ENCODE measurements at places on chromosomes 3 and 15. TPM values are rescaled to one million over a fixed set of nuclear protein-coding genes. Genes with fewer than 3 reads are reported as not detected.

- H3K27me3 ChIP-seq: no peaks in the 10 kb centered on the region
- no peaks in the 10 kb centered on the region for H3K4me1 ChIP-seq
- no peak overlapping the region for H3K27ac ChIP-seq
Measured at GRCh38 chr3:195601382-195601781, 17.6 kb upstream of the APOD start.

MST1R gene
- polyA plus RNA-seq: not detected

DNA sequence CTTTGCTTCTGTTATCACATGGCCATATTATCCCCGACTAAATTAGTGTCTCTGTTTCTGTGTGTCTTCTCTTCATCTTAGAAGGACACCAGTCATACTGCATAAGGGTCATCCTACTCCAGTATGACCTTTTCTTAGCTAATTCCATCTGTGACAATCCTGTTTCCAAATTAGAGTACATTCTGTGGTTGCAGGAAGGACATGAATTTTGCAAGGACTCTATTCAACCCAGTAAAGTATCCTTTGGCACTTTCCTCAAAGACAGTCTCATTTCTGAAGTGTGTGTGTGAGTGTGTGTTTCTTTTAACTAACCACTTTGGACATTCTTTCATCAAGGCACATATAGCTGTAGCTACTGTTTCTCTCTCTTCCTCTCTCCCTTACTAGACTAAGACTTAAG lies 15.2 kb upstream of the MME start:
- H3K4me3 ChIP-seq: no peak overlapping the region
- no peaks in the 10 kb centered on the region for H3K27me3 ChIP-seq
- H3K4me1 ChIP-seq: no peaks in the 10 kb centered on the region
- DNase-seq: no peak
- no peak overlapping the region for H3K27ac ChIP-seq

DNA sequence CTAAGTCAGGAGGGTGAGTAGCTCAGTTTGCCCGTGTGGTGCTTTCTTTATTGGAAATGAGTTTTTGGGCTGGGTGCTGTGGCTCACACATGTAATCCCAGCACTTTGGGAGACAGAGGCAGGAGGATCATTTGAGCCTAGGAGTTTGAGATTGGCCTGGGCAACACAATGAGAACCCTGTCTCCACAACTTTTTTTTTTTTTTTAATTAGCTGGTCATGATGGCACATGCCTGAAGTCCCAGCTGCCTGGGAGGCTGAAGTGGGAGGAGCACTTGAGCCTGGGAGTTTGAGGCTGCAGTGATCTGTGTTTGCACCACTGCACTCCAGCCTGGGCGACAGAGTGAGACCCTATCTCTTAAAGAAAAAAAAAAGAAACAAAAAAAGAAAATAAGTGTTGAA lies 174.9 kb downstream of the NSMCE3 start:
- DNase-seq: no peak
- H3K4me1 ChIP-seq: peaks cover 7% of the 10 kb centered on the region
- no peaks in the 10 kb centered on the region for H3K27me3 ChIP-seq
- peaks cover 7% of the 10 kb centered on the region for H3K36me3 ChIP-seq
- no peak overlapping the region for H3K27ac ChIP-seq

- no peaks in the 10 kb centered on the region for H3K36me3 ChIP-seq
- no peak for DNase-seq
- no peak overlapping the region for H3K4me3 ChIP-seq
- no peaks in the 10 kb centered on the region for H3K27me3 ChIP-seq
Measured at GRCh38 chr3:157572559-157573270, 69.5 kb upstream of the VEPH1 start.

CHL1 gene
- polyA plus RNA-seq: not detected

DNA sequence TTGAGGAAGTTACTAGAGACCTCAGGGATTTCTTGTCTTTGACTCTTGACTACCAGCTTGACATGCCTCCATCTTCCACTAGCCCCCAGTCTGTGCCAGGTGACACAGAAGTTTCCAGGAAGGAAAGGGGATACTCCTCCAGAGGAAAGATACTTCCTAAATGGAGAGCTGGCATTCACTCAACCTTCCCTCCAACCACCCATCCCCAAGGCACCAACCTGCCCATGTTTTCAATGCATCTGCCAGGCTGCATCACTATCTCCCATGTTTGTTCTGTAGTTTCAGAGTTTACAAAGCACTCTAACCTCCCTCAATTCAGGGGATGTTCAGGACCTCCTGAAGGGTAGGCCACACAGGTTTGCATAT lies 198.4 kb upstream of the LPP start:
- no peaks in the 10 kb centered on the region for H3K27me3 ChIP-seq
- H3K4me3 ChIP-seq: no peak overlapping the region
- no peak for DNase-seq

MAGEL2 gene
- polyA plus RNA-seq: not detected

LSAMP gene
- polyA plus RNA-seq: not detected

THSD4 gene
- not detected for polyA plus RNA-seq

DNA sequence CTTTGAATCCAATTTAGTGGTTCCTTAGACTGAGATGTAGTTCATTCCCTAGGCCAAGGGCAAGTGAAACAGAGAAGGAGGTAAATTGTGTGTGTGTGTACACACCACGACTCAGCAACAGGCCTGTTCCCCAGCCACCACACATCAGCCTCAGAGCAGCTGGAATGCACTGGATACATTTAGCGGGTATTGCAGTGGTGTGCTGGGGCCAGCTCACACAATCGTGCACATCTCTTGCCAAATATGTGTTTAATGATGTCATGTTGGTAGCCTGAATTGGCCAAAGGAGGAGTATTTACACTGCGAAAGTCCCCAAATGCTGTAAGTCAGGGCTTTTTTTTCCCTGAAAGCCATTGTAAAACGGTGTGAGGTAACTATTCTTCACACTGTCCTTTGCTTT lies 82.3 kb downstream of the RBPMS2 start:
- no peaks in the 10 kb centered on the region for H3K4me1 ChIP-seq
- no peaks in the 10 kb centered on the region for H3K27me3 ChIP-seq
- no peak overlapping the region for H3K4me3 ChIP-seq
- no peak for DNase-seq
- H3K27ac ChIP-seq: no peak overlapping the region
- H3K36me3 ChIP-seq: peaks cover 27% of the 10 kb centered on the region

PIK3R4 gene
- polyA plus RNA-seq: 20.8 TPM

- no peak for DNase-seq
- H3K4me1 ChIP-seq: no peaks in the 10 kb centered on the region
- no peak overlapping the region for H3K27ac ChIP-seq
- no peaks in the 10 kb centered on the region for H3K36me3 ChIP-seq
- H3K27me3 ChIP-seq: no peaks in the 10 kb centered on the region
- H3K4me3 ChIP-seq: no peak overlapping the region
Measured at GRCh38 chr3:171711461-171712170, 98.7 kb downstream of the PLD1 start.

KY gene
- 0.36 TPM for polyA plus RNA-seq

DNA sequence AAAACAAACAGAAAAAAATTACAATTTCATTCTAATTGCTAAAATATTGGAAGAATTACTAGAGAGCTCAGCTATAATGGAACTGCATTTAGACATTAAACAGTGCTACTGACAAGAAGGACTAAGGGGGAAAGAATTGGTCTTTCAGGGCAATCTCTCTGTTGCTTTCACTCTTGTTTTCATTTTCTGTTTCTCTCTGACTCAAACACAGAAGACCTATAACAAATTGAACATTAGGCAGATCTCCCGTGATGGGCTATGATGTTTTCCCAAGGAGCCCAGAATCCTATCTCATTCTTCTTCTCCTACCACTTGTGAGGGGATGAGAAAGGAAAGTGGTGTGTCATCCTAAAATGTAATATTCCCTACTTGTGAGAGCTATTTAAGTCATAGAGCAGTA lies 358.0 kb upstream of the TGFBR2 start:
- no peaks in the 10 kb centered on the region for H3K27me3 ChIP-seq
- no peaks in the 10 kb centered on the region for H3K4me1 ChIP-seq
- H3K4me3 ChIP-seq: no peak overlapping the region
- no peak overlapping the region for H3K27ac ChIP-seq
- DNase-seq: no peak

GRCh38 chr15:39493424-39494067 lies 87.3 kb upstream of the THBS1 start:
- DNase-seq: no peak
- no peaks in the 10 kb centered on the region for H3K27me3 ChIP-seq
- H3K4me3 ChIP-seq: no peak overlapping the region
- no peaks in the 10 kb centered on the region for H3K4me1 ChIP-seq
- H3K36me3 ChIP-seq: no peaks in the 10 kb centered on the region

GRCh38 chr15:63402498-63403253 lies 21.0 kb upstream of the CA12 start:
- no peak for DNase-seq
- H3K4me3 ChIP-seq: no peak overlapping the region

DNA sequence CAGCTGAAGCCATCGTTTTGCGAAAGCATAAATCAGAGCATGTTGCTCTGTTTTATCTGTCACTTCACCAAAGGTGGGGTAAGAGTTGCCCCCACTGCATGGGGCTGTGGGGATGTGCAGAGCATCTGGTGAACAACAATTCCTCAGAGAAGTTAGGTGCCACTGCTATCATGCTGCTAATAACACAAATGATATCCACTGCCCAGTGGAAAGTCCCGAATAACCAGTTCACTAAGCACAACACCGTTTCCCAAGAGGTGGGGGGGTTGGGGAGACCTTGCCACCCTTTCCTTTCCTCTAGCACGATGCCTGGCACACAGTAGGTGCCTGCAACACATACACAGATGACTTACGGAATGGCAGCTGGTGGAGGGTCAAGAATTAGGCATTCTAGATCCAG lies 38.6 kb downstream of the FAM3D start:
- no peaks in the 10 kb centered on the region for H3K36me3 ChIP-seq
- H3K4me3 ChIP-seq: no peak overlapping the region
- DNase-seq: no peak
- H3K4me1 ChIP-seq: no peaks in the 10 kb centered on the region
- no peaks in the 10 kb centered on the region for H3K27me3 ChIP-seq

SPG11 gene
- 32.0 TPM for polyA plus RNA-seq

- DNase-seq: no peak
- no peaks in the 10 kb centered on the region for H3K27me3 ChIP-seq
- H3K4me1 ChIP-seq: peaks cover 26% of the 10 kb centered on the region
Measured at GRCh38 chr3:44993471-44994205, 17.6 kb downstream of the EXOSC7 start.
